ENCODE measurements at places on chromosomes 2 and 18.

DNA sequence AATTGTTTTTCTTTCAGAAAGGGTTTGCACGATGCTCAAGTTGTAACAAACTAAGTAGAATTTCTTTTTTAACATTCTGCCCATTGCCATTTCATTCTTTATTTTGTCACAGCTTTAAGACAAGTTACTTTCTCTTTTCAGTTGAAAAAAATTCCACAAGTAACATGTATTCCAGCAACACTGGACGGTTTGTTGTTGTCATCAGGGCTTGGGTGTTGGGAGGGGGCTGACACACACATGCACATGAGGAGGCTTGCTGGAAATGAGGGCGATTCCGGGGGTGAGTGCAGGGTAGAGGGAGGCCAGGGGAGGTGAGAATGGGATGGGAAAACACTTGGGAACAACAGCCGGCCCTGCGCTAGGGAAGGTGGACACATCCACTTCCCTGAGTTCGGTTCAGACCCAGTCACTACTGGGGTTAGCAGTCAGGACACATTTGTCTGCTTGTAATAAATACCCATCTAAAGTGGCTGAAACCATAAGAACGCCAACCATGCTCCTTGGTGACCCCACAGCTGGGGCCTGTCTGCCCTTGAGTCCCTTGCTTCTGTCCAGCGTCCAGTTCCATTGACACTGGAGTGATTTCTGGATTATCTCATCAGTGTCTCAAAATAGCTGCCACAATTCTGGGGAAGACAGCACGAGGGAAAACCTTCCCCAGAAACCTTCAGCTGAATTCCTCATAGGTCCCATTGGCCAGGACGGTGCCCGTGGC, 141.8 kb upstream of the BCL2L11 start:
- DNase-seq: no peak

- no peak for DNase-seq
Observed at GRCh38 chr18:35653392-35654135, 72.0 kb downstream of the GALNT1 start.

- DNase-seq: peak; percentile 84
Observed at GRCh38 chr18:55856229-55856628, 268.2 kb upstream of the TCF4 start.

DNA sequence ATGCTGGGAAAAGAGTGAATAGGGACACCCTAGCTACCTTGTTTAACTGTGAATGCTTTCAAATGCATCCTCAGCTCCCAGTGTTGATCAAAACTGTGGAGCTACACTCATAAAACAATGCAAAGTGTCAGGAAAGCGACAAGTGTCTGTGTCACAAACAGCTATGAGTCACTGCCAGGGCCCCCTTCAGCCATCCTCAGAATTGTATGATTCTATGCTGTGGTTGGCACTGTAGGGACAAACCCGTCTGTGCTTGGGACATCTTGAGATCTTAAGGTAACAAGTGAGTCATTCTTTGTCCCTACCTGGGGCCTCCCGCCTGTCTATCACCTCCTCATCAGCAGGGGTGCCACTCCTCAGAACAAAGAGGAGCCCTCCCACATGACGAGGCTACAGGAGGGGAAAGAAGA, 42.4 kb downstream of the KLF7 start:
- DNase-seq: peak; percentile 64

- no peak for DNase-seq
Observed at GRCh38 chr2:96485350-96485749, 19.8 kb downstream of the NEURL3 start.

- no peak for DNase-seq
Observed at GRCh38 chr2:3490191-3491170, 28.9 kb downstream of the ADI1 start.

DNA sequence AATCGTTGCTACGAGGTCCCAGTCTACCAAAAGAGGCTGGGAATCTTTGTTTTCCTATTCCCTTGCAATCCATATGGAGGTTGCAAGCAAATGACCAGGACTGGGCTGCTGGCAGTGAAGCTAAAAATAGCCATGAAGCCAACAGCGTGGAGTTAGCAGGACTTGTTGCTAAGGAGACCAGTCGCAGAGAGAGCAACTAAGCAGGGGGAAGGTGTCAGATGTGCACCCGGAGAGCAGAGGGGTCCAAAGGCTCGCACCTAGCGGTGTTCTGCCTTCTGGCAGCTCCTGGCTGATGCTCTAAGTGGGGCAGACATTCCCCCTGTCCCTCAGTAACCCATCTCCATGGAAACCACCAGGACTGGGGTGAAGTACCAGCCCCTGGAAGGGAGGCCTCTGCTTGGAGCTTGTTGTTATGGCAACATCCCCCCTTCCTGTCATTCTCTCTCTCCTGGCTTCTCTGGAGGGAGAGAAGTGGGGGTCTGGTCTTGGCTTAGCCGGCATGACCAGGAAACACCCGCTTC, 84.6 kb downstream of the DNMT3A start:
- DNase-seq: no peak

DNA sequence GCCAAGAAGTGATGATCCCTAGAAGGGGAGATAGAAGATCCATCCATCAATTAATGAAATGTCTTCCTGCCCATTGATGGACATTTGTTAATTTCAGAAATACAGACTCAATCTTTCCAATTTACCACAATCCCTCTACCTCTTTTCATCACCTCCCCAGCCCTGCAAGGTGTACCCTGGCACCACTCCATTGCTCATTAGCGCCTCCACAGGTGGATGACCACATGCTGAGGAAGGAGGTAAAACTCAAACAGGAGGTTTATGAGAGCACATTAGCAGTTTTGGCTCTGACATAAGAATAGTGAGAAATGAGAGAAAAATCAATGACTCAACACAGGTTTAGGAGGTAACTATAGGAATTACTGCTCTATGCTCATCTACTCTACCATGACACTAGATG, 208.0 kb downstream of the C1D start:
- no peak for DNase-seq

DNA sequence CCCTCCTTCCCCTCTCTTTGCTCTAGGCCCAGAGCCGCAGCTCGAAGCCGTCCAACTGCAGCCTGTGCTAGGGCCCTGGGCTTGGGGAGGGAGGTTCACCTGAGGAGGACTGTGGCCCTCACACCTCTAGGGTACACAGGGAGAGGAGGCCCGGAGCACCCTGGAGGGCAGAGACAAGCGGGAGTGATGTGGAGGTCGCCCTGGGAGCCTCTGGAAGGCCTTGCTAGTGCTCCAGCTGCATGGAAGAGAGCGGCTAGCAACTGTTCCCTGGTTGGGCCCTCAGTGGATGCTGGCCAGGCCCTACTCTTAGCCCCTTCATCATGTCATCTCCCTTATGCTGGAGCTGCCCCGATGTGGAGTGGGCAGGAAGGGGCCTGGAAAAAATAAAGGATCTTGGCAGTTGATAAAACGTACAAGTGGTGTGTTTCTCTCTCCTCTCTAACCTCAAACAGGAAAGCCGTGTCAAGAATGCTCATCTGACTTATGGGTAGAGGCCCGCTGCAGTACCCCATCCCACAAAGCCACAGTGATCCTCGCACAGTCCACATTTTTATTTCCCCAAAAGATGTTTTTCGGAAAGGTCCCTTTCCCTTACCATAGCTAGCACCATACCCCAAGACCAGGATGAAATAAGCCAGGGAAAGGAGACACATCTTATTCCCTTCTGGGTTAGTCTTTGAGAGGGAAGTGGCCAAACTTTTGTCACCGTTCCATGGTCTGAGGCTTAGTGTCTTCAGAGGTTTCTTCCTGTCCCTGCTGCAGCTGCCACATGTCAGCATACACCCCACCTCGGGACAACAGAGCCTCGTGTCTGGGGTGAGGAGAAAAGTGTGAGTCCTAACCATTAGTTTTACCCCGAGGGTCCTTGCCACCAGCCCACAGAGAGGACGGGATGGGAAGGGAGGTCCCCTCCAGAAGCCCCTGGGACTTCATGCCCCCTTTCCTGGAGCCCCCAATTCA, 2.9 kb downstream of the ZFAND2B start:
- no peak for DNase-seq

DNA sequence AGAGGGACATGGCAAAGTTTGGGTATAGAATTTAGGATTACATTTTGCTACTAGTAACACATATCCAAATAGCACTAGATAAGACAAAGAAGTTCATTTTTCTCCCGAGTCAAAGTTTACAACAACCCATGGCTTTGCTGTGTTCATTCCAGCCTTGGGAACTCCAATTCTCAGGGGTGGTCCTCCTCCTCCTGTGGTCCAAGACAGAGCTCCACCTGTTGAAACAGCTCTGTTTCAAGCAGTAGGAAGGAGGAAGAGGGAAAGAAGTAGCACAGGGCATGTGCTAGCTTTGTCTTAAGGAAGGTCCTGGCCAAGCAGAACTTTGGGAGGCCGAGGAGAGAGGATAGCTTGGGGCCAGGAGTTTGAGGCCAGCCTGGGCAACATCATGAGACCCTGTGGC, 113.8 kb upstream of the SIX2 start:
- no peak for DNase-seq

DNA sequence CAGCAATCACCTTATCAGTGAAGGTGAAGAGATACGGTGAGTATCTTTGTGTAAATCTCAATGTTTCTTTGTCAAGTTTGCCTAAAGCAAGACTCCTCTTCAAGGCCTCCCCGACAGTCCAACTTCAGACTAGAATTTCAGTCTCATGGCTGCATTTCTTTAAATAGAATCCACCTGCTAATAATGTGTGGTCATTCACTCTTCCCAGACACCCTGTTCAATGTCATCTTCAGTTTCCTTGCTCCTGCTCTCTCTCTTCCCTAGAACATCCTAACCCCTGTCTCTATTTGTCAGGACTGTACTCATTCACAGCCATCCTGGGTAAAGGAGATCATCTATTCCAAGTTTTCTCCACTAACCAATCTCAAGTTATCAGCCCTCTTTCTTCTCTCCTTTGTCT, 267.3 kb downstream of the EN1 start:
- DNase-seq: no peak

DNA sequence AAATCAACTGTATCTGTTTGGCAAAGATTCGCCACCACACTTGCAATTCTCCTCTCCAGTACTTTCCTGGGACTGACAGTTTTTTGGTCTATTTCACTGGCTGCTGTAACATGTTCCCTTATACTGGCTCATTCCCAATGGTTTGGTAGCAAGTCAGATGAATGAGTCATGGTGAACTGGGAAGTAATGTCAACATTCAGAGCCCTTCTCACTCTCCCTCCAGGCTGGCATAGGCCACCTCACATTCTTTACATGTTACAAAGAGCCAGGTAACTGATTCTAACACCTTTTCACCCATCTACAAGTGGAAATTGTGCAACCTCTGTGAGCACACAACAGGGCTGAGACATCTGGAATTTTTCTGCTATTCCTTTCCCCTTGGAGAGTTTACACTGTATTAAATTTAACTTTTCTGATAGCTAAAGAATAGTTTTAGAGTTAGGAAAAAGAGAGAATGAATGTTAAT, 111.3 kb upstream of the TLK1 start:
- DNase-seq: peak; percentile 69

DNA sequence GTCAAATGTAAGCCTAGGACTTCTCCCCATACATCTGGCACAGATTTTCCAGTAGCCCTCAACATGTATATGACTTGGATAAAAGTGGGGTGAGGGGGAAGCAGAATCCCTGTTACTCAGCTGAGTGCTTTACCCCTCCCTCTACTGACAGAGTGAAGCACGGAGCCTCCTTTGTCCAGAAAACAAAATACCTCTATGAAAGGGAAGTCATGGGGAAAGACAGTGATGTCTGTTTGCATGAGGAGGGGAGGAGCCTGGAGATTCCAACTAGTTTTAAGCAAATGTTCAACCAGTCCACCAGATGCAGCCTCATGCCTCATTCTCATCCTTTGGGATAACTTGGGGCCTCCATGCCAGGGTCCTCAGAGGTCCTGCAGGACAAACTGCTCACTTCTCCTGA, 203.9 kb downstream of the SMAD2 start:
- DNase-seq: no peak

- DNase-seq: no peak
Observed at GRCh38 chr2:139968588-139968987, 1188.4 kb upstream of the NXPH2 start.

- no peak for DNase-seq
Observed at GRCh38 chr2:17482651-17483050, 35.6 kb downstream of the RAD51AP2 start.

DNA sequence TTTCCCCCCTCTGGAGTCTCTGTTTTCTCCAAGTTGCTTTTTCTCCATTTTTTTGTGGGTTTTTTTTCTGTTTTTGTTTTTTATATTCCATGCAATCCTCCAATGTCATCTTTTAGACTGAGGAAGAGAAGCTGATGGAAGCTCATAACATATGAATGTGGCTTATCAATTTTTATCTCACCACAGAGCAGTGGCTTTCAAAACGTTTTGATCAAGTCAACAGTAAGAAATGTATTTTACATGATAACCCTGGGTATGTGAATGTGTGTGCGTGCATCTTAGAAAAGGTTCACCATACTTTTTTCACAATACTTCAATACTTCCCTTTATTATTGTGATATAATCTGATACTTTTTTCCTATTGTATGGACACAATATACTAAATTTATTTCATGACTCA, 64.6 kb upstream of the CDCA7 start:
- no peak for DNase-seq

GRCh38 chr2:151063271-151063670, 198.4 kb downstream of the RBM43 start:
- no peak for DNase-seq

DNA sequence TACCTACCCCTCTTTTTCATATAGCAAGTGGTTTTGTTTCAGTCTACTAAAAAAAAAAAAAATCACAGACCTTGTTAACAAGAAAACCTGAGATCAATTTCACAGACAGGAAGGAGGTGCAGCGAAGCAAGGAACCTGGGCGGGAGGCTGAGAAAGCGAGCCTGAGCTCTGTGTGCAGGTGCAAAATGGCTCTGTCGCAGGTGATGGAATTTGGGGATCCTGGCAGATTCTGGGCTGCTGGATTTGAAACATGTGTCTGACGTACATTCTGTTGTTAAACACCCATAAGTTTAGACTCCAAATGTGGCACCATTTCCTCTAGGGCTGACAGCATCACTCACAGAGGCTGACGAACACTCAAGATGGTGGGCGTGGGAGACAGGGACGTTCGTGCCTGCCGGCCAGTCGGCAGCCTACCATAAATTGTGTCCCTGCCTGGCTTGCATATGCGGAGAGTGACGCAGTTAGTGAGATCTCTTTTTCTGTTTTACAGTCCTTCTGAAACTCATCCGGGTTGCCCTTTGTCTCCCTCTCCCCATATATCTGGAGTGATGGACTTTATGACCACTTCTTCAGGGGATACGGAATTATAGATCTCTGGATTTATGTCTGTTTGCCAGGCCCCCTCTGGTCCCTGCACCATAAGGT, 8.8 kb upstream of the DDX1 start:
- DNase-seq: no peak

GRCh38 chr2:73426176-73426575, 40.5 kb downstream of the ALMS1 start:
- no peak for DNase-seq

DNA sequence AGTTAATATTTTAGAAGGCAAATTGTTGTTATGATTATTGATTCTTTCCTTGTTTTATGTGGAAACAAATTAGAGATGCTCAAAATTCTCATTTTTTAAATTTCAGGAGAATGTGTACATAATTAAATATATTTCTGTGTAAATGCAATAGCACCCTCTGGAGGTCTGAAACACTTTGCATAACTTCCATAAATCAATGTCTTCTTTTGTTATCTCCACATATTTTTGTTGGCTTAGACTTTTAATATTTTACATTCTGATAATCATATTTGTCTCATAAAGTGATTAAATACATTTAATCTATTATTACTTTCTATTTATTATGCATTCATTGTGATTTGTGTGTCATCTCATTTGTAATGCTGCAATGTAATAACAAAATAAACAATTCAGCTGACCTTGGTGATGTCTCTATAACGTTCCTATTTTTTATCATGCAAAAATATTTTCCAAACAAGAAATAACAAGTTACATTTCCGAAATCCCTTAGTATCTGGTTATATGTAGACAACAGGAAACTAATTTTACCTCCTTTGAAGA, 201.8 kb upstream of the GALNT5 start:
- DNase-seq: no peak
